Spinal cord (tissue), 10 donors: ENCODE measurements at places on chromosomes 4 and X. TPM values are rescaled to one million over a fixed set of nuclear protein-coding genes. Genes with fewer than 3 reads are reported as not detected.
A peak's percentile ranks its signal among the peaks of the same experiment; 100 is the strongest.

Gene CFP
- total RNA-seq = 2.9 TPM

DNA sequence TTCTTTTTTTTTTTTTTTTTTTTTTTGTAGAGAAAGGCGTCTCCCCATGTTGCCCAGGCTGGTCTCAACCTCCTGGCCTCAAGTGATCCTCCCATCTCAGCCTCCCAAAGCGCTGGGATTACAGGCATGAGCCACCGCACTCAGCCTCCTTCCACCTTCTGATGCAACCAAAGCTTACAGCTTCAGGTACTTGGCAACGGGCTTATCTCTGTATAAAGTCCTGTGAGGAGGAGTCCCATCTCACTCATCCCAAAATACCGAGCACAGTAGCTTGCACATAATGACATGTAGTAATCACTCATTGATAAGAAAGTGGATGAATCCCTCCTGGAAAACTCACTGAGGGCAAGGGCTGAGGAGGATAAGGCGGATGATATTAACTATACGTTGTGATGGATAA is 19.1 kb downstream of the IRF2 start:
- DNase-seq = no peak

GRCh38 chr4:108060164-108060563 is 70.5 kb downstream of the HADH start:
- DNase-seq = no peak

Gene CXCL3
- total RNA-seq = 1.7 TPM

DNA sequence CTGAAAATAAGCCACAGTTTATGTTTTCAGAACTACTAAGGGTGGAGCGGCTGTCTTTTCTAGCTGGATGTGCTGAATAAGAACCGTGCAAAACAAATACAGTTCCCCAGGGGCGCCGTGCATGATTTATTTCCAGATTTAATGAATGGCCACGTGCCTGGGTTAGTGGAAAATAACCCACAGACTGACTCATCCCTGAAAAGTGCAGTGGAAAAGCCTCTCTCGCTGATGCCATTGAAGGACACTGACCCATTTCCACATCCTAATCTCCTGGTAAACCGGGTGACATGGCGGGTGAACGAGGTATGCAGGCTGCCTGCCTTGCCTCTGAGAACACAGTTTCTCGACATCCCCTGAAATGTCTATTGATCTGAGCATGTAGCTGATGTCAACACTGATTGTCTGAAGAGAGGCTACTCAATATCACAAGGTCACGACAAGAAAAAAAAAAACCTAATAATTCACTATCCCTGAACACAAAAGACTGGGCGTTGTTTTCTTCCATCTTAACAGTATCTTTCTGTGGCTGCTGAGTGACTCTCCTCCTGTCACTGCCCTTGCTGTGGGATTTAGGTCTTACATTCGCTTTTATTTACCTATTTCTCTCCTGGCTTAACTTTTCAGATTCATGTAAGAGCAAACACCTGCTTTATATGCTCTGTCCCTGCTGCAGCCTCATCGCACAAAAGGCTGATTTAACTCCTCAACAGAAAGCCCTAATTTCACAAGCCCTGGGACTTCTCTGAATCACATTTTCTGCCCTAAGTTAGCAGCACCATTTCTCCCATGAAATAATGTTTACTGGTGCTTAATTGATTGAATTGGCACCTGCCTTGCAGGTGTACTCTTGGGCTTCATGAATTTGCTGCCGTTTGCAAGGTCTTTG is 76.9 kb upstream of the SCOC start:
- DNase-seq = peak; percentile 82

DNA sequence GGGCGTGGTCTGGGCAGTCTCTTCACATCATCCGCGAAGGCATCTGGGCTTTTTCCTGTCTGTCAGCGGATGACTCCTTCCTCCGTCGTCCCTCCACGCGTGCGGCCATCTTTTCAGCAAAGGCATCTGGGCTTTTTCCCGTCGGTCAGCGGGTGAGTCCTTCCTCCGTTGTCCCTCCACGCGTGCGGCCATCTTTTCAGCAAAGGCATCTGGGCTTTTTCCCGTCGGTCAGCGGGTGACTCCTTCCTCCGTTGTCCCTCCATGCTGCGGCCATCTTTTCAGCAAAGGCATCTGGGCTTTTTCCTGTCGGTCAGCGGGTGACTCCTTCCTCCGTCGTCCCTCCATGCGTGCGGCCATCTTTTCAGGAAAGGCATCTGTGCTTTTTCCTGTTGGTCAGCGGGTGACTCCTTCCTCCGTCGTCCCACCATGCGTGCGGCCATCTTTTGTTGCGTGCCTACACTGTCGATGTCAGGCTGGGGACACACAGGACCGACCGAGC is 12.3 kb upstream of the TMEM271 start:
- no peak for DNase-seq

Gene BMX
- total RNA-seq = 2.9 TPM

- DNase-seq = peak; percentile 54
Measured at GRCh38 chrX:17689971-17690409, 47.3 kb upstream of the SCML1 start.

GRCh38 chr4:35818520-35818919 is 425.8 kb downstream of the ARAP2 start:
- DNase-seq = no peak

Gene ODAPH
- not detected for total RNA-seq

GRCh38 chr4:186829097-186829496 is 105.4 kb upstream of the FAT1 start:
- no peak for DNase-seq

Gene PAGE2
- not detected for total RNA-seq

Gene PNMA3
- 24.8 TPM for total RNA-seq

GRCh38 chr4:137510557-137511265 is 21.6 kb downstream of the PCDH18 start:
- no peak for DNase-seq

DNA sequence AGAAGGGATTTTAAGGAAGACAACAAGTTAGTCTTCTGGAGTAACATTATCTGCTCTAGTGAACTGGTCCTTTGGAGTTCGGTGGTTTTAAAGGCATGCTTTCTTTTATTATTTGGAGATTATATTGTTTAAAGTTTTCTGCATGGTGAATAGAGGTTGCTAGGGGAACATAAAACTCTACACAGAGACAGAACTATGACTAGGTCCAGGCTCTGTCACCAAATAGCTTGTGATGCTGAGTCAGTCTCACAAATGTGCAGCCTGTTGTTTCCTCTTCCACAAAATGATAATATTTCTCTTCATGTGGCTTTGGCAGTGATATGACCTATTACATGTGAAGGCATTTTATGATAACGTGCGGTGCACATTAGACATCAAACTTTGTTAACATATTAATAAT is 132.6 kb downstream of the PACRGL start:
- no peak for DNase-seq

DNA sequence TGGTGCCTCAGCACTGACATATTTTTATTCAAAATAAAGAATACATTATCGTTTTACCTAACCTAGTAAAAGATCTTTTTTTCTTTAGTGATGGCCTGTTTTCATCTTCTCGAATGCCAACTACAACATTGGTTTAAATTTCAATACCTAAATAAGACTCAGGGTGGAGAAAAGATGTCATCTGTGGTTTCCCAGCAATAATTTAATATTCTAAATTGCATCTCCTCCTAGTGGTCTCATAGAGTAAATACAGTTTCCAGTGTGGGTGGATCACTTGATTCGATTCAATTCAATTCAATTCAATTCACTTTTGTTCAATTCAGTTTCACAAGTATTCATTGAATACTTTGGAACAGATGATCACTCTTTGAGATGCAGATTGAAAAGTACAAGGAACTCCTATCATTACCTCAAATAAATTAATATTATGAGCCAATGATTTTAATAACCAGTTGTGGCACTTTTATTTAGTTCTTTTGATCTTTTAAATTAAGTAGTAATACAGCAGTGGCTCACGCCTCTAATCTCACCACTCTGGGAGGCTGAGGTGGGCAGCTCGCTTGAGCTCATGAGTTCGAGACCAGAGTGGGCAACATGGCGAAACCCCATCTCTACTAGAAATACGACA is 427.2 kb downstream of the FAT4 start:
- no peak for DNase-seq

Gene ITM2A
- total RNA-seq = 181 TPM

GRCh38 chr4:148154769-148155168 is 287.4 kb downstream of the NR3C2 start:
- no peak for DNase-seq

Gene GSX2
- total RNA-seq = not detected

DNA sequence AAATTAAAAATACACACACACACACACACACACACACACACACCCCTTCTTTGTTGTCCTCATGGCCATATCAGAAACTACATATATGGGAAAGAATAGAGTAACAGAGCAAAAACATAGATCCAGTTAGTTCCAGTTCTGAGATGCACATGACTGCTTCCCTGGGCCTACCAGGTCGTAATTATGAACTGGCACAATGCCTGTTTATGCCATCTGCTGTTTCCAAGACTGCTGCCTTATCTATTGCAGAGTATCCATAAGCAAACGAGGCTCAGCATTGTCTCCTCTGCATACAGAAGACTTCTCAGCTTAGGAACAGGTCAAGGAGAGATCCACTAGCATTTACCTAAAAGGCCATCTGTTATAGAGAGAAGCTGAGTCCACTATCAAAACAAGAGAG is 789.0 kb downstream of the TECRL start:
- DNase-seq = peak; percentile 86

Gene SSX4B
- not detected for total RNA-seq

DNA sequence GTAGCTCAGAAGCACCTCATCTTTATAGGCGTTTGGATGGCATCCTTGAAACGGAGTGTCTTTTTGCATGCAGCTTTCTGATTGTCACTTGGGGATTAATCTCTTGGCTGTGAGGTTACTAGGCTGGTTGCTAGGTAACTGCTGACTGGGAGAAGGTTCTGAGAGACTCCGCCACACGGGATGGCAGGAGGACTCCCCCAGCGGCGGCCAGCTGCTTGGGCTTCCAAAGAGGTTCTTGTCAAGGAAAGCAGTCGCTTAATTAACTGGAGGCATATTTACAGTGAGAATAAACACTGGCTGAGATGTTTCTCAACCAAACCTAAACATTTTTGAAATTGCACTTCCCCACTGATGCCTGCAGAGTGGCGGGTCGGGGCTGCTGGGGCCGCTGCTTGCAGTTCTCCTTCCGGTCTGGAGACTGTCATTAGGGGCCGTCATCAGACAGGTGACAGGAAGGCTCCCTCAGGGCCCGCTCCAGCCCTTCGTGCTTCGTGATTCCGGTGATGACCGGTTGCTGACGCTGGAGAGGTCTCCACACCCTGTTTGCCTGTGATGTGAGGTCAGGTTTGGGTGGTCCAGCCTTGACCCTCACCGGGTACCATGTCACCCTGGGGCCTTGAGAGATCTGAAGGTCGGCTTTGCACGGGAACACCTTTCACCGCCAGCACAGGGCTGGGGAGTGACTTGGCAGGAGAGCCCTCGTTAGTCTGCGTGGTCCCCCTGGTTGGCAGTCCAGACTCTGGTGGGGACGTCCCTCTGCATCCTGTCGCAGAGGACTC is 9.1 kb downstream of the NSG1 start:
- no peak for DNase-seq

DNA sequence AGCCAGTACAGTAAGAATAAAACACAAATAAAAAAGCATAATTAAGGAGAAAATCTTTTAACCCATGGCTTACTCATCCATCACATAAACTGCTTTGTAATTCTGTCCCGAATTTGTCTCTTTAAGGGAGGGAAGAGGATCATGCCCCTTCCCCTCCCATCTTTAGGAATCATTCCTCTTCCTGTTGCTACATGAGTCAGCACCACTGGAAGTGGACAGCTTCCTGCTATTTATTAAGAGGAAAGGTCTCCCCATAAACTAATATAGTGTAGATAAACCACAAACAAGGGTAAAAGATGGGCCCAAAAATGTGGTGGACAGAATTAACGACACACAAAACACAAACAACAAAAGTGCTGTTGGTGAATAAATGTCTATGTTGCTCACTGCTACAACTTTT is 75.8 kb downstream of the PPP3CA start:
- no peak for DNase-seq

DNA sequence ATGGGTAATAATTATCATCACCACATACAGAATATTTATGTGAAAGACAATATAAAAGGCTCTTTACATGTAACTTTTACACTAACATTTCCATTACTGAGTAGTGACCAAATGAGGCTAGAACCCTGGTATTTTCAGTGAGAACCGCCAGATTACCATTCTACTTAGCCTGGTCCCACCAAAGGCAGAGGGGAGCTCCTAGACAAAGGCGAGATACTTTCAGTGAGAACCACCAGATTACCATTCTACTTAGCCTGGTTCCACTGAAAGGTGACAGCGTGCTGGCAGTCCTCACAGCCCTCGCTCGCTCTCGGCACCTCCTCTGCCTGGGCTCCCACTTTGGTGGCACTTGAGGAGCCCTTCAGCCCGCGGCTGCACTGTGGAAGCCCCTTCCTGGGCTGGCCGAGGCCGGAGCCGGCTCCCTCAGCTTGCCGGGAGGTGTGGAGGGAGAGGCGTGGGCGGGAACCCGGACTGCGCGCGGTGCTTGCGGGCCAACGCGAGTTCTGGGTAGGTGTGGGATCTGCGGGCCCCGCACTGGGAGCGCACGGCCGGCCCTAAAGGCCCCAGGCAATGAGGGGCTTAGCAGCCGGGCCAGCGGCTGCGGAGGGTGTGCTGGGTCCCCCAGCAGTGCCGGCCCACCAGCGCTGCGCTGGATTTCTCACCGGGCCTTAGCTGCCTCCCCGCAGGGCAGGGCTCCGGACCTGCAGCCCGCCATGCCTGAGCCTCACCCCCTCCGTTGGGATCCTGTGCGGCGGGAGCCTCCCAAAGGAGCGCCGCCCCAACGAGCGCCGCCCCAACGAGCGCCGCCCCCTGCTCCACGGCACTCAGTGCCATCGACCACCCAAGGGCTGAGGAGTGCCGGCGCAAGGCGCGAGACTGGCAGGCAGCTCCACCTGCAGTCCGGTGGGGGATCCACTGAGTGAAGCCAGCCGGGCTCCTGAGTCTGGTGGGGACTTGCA is 1276.1 kb downstream of the PCDH7 start:
- no peak for DNase-seq

- no peak for DNase-seq
Measured at GRCh38 chr4:74309223-74309622, 953 bp downstream of the EPGN start.

Gene ARMCX1
- total RNA-seq = 60.0 TPM

DNA sequence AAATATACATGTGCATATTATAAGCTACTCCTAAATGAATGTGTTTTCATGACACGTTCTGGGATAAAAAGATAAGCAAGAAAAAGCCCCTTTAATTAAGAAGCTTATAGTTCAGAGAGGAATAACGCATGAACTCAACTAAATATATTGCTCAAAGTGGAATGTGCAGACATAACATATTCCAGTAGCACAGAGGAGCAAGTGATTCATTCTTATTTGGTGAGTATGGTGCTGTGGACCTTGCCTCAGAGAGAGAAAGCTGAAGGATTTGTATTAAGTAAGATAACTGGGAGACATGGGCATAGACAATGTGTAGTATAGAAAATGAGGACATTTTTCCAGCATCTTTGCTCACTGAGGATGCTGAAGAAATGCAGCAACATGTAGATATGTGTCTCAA is 76.8 kb downstream of the CFAP299 start:
- DNase-seq = no peak
